Renal cortical epithelial cell (primary cell): ENCODE measurements at places on chromosomes 16 and 17. TPM values are rescaled to one million over a fixed set of nuclear protein-coding genes. Genes with fewer than 3 reads are reported as not detected.

- DNase-seq: no peak
Measured at GRCh38 chr17:38435795-38436194, 7.5 kb downstream of the ARHGAP23 start.

DNA sequence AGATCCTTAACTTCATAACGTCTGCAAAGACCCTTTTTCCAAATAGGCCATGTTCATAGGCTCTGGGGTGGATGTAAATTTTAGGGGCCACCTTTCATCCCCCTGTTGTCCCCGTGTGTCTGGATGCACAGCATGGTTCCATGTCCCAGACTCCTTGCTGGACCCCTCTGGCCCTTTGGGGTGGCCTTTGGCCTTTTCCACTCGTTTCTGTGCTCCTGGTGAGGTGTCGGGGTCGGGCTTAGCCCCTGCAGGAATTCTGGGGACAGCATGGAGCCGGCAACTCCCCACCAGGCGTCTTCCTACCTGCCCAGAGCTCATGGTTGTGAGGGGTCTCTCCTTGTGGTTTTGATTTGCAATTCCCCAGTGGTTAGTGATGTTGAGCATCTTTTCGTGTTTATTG, 183.5 kb downstream of the SEC14L1 start:
- no peak for DNase-seq

GRCh38 chr16:11495066-11495407, 91.7 kb downstream of the LITAF start:
- no peak for DNase-seq

- DNase-seq: no peak
Measured at GRCh38 chr16:20364051-20364450, 11.5 kb upstream of the UMOD start.

- peak; percentile 53 for DNase-seq
Measured at GRCh38 chr17:59149051-59149450, 5.9 kb downstream of the SKA2 start.

GRCh38 chr16:50354629-50355456, 13.9 kb downstream of the BRD7 start:
- peak; percentile 18 for DNase-seq

Gene TTC19
- 68.8 and 101 TPM in 2 replicates for total RNA-seq

Gene KRTAP4-3
- not detected in 2 replicates for total RNA-seq

GRCh38 chr16:73056448-73056847, 8.5 kb upstream of the ZFHX3 start:
- no peak for DNase-seq

- no peak for DNase-seq
Measured at GRCh38 chr16:30820952-30821421, 34.0 kb upstream of the ZNF629 start.

Gene KRT36
- total RNA-seq: not detected in 2 replicates

Gene ASIC2
- total RNA-seq: 2.1 and 13.6 TPM in 2 replicates

- DNase-seq: peak; percentile 82
Measured at GRCh38 chr17:47276868-47277267, 23.2 kb downstream of the ITGB3 start.

GRCh38 chr16:67528222-67528869, at the start of gene RIPOR1:
Gene RIPOR1 (plus strand): TSS chr16:67528829. CDS start chr16:67538447, 9,618 bp downstream.
- no peak for DNase-seq

DNA sequence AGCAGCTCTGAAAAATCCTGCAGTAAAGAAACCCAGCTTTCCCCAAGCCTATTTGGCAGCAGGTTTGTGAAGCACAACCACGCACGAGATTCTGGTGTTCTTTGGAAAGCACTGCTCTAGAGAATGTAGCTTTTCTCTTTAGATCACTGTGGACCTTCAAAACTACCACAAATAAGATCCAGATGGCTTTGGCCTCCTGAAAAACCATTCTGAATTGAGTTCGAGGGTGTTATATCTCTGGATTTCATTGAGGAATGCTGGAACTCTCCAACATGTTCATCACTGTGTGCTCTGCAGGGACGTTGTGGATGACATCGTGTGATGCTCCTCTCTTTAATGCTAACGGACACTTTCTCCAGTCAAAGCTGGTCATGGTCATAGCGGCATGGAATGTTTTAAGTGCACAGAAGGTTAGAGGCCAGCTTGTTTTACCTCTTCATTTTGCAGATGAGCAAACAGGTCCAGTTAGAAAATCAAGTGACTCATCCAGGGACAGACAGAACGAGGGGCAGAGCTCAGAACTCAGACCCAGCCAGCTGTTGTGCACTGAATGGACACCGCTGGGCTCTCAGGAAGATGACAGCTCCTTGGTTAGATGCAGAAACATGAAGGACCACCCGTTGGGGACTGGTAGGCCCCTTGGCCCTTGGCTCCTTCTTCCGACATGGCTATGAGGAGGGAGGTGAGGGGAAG, 37.2 kb downstream of the CCDC42 start:
- DNase-seq: no peak

DNA sequence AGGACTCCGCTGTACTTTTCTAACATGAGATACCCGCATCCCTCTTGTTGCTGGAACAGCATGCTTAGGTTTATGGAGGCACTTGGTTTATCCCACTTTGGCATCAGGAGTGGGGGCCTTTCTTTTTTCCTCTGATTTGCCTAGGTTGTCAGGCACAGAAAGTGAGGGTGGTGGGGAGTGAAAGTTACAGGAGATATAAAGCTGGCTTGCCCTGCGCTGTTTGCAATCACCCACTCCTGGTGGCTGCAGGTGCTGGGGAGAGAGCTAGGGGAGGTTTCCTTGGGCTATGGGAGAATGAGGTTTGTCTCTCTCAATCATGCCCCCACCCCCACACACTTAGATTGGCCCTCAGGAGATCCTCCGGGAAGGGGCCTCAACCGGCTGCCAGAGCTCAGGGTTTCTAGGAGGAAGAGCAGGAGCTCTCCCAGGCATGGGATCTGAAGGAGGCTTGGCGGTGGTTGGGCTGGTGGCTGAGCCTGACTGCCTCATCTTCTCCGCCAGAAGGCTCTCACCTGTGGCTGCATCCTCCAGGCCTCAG, 1.4 kb downstream of the WSCD1 start:
- DNase-seq: no peak

Gene CPNE7
- total RNA-seq: 11.9 and 45.5 TPM in 2 replicates

GRCh38 chr17:69602972-69603371, 188.5 kb downstream of the MAP2K6 start:
- DNase-seq: no peak

Gene CCDC78
- 0.69 and 0.70 TPM in 2 replicates for total RNA-seq

Gene FAM83G
- 16.8 and 17.9 TPM in 2 replicates for total RNA-seq

GRCh38 chr16:10787304-10787703, 31.3 kb downstream of the TVP23A start:
- DNase-seq: no peak

Gene ACBD4
- 7.2 and 9.6 TPM in 2 replicates for total RNA-seq

Gene MYOCD
- total RNA-seq: not detected in 2 replicates

DNA sequence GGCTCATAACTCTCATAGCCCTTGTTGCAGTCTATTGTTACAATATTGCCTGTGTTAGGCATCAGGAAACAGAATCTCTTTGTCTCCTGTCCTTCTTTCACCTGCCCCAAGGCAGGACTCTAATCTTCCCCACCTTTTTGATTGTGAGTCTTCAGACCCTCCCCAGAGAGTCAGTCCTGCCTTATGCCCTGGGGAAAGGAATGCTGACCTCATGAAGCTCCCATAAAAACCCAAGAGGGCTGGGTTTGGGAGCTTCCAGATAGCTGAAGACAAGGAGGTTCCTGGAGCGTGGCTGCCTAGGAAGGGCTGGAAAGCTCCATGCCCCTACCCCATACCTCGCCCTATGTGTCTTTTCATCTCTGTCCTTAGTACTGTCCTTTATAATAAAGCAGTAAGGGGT, 688.8 kb downstream of the WWOX start:
- no peak for DNase-seq

GRCh38 chr16:26532456-26532855, 534.3 kb upstream of the C16orf82 start:
- no peak for DNase-seq

DNA sequence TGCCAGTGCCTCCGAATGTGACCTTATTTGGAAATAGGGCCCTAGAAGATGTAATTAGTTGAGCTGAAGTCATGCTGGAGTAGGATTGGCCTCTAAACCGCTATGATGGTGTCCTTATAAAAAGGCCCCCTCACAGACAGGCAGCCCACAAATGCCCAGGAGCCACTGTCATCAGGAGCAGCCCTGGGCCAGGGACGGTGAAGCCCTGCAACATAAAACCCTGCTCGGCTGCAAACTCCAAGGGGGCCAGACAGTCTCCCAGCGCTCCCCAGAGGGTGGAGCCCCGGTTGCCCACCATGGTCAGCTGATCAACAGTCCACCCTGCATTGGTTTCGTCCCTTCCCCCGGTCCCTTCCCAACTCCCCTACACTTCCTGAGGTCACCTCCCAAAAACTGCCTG, 351.7 kb downstream of the FOXL1 start:
- no peak for DNase-seq

DNA sequence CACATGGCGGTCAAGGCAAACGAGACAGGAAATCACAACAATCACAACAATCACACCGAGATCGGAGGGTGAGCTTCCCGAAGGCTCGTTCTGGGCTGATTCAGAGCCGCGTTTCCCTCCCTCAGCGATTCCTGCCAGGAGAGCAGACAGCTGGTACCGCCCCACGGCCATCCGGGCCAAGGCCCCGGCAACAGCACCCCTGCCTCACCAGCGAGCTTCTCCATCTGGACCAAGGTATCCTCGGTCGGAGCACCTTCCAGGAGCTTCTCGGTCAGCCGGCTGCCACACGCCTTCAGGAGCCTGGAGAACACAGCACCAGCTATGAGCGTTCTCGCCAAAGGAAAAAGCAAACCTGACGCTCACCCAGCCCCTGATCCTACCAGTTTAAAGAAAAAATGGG, 15.2 kb upstream of the PLD6 start:
- no peak for DNase-seq

- no peak for DNase-seq
Measured at GRCh38 chr17:17723354-17724261, 42.4 kb downstream of the RAI1 start.

Gene SMG6
- 15.1 and 75.5 TPM in 2 replicates for total RNA-seq

Gene KRT32
- not detected in 2 replicates for total RNA-seq
